CD4-positive, alpha-beta T cell treated with Interleukin-12 subunit alpha and Interleukin-12 subunit beta, for 1 hour (primary cell): ENCODE measurements at places on chromosomes 5 and 9.

GRCh38 chr5:32170303-32171151 is 3.6 kb downstream of the GOLPH3 start:
- no peak for DNase-seq

DNA sequence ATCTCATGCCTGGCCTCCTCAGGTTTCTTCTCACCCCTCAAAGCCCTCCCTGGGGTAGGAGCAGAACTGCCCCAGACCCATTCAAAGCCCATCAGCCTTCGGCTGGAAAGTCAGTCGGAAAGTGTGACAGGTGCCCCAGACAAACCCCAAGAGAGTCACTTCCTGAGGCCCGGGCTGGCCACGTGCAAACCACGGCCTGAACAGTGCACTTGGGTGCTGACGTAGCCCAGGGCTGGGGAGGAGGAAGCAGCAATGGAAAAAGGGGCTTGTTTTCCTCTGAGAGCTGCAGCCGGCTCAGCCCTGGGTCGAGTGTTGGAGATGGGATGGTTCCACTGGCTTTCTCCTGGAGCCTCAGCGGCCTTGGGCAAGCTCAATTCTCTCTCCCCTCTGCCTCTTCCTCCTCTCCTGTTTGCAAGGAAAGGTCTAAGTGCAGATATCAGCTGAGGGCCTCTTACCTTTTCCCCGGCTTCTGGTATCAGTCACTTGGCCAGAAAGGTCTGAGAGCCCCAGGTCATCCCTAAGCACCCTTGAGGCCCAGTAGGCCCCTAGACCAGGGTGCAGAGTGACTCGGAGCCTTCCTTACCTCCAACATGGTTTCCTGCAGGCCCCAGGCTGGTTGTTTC is 5.9 kb upstream of the EGR1 start:
- DNase-seq: peak; percentile 81

GRCh38 chr5:73615085-73615484 is 10.9 kb upstream of the ARHGEF28 start:
- no peak for DNase-seq

GRCh38 chr5:57036761-57037160 is 84.8 kb upstream of the MIER3 start:
- no peak for DNase-seq

DNA sequence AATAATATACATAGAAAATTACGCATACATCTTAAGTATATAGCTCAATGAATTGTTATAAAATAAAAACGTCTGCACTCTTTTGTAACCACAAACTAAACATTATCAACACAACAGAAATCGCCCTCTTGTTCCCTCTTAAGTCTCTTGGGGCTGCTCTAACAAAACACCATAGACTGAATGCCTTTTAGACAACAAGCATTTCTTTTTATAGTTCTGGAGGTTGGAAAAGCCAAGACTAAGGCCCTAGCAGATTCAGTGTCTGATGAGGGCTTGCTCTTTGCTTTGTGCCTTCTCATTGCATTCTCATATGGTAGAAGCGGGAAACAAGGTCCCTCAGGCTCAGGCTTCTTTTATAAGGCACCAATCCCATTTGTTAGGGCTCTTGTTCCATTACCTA is 4.9 kb upstream of the IFNB1 start:
- DNase-seq: no peak

DNA sequence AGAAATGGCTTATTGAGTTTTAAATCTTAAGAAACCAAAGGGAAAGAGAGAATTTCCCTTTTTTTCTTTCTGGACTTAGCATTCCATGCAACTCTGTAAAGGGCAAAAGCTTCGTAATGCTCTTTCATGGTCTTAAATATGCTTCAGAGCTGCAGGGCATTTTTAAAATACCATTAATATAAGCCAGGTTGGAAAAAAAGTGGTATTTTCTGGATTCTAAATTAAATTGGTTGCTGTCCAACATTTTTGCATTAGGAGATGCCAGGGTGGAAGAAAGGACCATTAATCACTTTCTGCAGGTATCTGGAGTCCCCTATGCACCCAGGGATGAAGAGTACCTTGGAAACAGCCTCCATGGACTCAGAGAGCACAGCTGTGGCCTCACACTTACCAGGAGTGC is 215.1 kb upstream of the DAPK1 start:
- DNase-seq: no peak
